ENCODE measurements at places on chromosomes 6 and 20.
A peak's percentile ranks its signal among the peaks of the same experiment; 100 is the strongest.

DNA sequence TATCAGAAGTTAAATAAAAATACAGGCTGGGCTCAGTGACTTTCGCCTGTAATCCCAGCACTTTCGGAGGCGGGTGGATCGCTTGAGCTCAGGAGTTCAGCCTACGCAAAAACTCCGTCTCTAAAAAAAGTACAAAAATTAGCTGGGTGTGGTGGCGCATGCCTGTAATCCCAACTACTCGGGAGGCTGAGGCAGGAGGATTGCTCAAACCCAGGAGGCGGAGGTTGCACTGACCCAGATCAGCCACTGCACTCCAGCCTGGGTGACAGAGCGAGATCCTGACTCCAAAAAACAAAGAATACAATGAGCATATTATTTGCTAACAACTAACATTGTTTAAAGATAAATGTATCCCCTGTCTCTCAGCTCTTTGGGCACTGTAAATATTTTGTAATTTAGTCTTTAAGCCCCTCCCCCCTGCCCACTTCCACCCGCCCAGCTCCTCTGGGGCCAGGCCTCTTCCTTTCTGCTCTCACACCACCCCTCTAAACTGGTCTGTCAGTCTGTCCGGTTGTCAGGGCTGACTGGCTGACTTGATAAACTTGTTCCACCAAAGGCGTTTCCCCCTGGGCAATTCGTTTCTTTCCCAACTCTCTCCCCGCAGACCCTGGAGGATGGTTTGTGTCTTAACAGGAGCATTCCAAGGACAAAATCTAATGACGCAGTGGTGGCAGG lies 62.4 kb upstream of the QKI start:
- no peak for DNase-seq

- DNase-seq, result peak; percentile 36
These were observed 341.0 kb upstream of the SULF2 start for GRCh38 chr20:48126227-48126740.

- DNase-seq, result peak; percentile 15
These were observed at the start of gene RCAN2 for GRCh38 chr6:46491201-46491627. TSS of gene RCAN2 (minus strand) at chr6:46491449.

DNA sequence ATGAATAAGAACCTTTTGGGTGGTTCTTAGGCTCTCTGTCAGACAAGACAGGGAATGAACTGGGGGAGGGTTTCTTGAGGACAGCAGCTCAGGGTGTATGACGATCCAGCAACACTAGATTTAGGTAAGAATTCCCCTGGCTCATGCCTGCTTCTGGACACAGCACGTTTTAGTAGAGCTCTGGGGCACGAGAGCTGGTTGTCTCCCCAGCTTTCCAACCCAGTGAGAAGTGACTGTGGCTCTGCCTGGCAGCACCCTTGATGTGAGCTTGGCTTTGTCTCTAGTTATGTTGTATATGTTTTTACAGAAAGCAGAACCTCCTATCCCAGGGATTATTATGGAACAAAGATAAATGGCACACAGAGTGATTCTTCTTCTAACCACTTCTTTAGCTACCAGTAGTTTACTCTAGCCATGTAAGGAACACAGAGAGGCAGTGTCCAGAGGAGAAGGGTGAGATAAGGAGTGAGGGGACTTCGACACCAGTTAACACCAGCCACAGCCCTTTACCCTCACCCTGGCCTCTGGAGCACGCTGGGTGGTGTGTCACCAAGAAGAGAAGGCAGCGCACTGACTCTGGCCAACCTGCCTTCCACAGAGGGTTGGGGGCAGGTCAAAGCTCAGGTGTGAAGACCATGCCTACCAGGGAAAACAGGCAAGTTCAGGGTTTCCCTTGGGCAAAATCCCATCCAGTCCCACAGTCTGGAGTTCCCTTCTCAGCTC lies 3.9 kb downstream of the APOBEC2 start:
- DNase-seq, result no peak

- DNase-seq, result peak; percentile 60
These were observed 1.3 kb downstream of the NRSN1 start for GRCh38 chr6:24127316-24127715.

DNA sequence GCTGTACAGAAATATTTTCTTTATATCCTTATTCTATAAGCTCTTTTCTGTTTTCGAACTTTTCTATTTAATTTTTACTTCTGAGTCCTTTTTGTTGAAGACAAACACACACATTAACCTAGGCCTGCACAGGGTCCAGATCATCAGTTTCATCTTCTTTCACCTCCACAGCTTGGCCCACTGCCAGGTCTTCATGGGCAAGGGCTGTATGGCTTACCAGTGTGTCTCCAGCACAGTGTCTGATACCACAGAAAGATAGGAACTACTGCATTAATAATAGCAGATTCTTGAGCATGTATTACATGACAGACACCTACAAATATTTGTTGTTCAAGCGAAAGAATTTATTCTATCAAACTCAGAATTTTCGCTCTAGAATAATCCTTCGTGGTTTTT lies 24.4 kb downstream of the QKI start:
- peak; percentile 61 for DNase-seq

- no peak for DNase-seq
These were observed 107.4 kb upstream of the TENT5A start for GRCh38 chr6:81859884-81860283.

GRCh38 chr6:67854098-67854497 lies 781.0 kb upstream of the ADGRB3 start:
- DNase-seq, result peak; percentile 33

GRCh38 chr6:14100966-14101365 lies 16.6 kb upstream of the CD83 start:
- no peak for DNase-seq

GRCh38 chr6:67687396-67687795 lies 947.7 kb upstream of the ADGRB3 start:
- DNase-seq, result no peak

DNA sequence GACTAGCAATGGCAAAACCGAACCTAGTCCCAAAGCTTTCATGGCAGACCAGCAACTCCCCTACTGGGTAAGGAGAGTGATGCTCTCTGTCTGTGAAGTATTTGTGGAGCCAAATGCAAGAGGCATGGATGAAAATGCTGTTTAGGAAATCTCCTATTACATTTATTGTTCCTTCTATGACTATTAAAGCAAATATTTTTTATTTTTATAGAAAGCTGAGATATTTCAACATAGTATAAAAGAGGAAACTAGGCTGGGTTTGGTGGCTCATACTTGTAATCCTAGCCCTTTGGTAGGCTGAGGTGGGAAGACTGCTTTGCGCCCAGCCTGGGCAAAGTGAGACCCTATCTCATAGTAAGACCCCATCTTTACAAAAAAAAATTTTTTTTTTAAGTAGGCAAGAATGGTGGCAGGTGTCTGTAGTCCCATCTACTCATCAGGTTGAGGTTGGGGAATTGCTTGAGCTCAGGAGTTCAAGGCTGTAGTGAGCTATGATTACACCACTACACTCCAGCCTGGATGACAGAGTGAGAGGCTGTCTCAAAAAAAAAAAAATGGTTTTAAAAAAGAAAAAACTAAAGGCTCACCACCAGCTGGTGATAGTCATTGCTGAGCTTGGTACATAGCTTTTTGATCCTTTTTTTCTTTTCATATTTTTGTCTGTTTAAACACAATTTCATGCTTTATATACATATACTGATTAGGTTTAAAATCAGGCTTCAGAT lies 11.3 kb downstream of the KDM1B start:
- no peak for DNase-seq

GRCh38 chr6:163414117-163414945 lies at the start of gene QKI:
TSS of gene QKI (plus strand) at chr6:163414718. CDS start at chr6:163415194, 476 bp downstream.
- DNase-seq, result peak; percentile 75

DNA sequence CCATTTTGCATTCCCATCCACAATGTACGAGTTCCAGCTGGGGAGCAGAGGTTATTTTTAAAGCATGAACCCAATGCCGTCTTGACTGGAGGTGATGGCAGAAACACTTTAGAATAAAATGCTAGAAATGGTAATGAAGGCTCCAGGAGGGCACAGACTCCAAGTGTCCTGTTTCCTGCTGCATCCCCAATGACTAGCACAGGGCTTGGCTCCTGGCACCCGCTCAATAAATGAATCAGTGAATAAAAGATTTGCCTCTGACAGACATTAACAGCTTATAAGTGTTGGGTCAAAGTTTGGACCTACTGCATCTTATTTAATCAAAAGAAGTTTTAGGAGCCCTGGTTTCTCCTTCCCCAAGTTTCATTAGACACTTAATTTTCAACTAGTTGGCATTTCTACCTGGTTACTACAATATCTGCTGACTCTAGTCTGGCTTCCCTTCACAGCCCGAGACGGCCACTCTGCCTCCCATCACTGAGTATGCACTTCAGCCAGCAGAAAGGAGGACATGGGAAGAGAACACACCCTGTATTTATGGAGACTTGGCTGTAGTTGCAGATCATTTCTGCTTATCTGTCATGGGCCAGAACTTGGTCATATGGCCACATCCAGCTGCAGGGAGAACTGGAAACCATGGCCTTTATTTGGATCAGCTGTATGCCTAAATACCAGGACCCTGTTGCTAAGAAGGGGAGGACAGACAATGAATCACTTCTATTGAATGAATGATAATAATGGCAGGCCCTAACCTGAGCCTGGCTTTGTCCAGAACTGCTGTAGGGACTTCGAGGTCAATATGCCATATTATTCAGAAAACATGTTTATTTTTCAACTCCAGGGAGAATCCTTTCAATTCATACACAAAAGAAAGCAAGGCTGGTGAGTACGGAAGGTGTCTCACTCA lies 63.1 kb downstream of the TTI1 start:
- DNase-seq, result no peak

DNA sequence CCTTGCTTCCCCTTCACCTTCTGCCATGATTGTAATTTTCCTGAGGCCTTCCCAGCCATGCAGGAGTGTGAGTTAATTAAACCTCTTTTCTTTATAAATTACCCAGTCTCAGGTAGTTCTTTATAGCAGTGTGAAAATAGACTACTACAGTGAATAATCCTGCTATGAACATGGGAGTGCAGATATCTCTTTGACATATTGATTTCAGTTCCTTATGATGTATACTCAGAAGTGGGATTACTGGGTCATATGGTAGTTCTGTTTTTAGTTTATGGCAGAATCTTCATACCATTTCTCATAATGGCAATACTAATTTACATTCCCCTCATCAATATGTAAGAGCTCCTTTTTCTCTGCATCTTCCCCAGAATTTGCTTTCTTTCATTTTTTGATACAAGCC lies 26.0 kb downstream of the PACRG start:
- DNase-seq, result no peak
